ENCODE measurements at places on chromosomes 16 and 17. TPM values are rescaled to one million over a fixed set of nuclear protein-coding genes. Genes with fewer than 3 reads are reported as not detected.

DNA sequence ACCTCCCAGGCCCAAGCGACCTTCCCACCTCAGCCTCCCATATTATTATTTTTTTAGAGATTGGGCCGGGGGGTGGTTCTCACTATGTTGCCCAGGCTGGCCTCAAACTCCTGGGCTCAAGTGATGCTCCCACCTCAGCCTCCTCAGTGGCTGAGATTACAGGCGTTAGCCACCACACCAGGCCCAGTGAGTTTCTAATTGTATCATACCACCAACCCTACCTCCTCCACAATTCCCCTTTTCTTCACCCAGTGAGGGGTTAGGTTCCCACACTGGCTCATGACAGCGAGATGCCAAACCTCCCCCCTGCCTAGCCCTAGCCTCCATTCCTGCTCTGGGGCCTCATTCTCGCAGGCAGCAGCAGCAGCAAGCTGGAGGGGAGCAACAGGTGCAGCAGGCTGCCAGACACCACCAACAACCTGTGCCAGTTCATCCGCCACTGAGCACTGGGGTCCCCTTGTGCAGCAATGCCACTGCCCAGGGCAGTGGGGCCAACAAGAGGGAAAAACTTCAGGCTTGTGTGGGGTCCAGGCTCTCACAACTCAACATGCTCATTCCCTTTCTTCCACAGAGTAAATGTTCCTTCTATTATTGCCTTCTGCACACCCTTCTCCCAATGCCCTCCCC lies 9.1 kb downstream of the ATP6V0D1 start:
- H3K4me3 ChIP-seq, result no peak overlapping the region
- H3K27ac ChIP-seq, result no peak overlapping the region
- H3K27me3 ChIP-seq, result no peaks in the 10 kb centered on the region
- H3K4me1 ChIP-seq, result no peaks in the 10 kb centered on the region

GRCh38 chr17:79050551-79050950 lies 24.1 kb upstream of the ENGASE start:
- H3K4me3 ChIP-seq, result no peak overlapping the region
- no peaks in the 10 kb centered on the region for H3K36me3 ChIP-seq
- DNase-seq, result no peak
- H3K27ac ChIP-seq, result no peak overlapping the region

MYH2 gene
- not detected for total RNA-seq

CBLN1 gene
- not detected for total RNA-seq

- peak overlapping the region; percentile 88 for H3K27ac ChIP-seq
- no peaks in the 10 kb centered on the region for H3K27me3 ChIP-seq
- H3K36me3 ChIP-seq, result peaks cover 6% of the 10 kb centered on the region
These were observed 727 bp upstream of the MBTPS1 start for GRCh38 chr16:84117494-84117843.

ALOXE3 gene
- total RNA-seq, result not detected

KARS1 gene
- total RNA-seq, result 269 TPM

ZSCAN32 gene
- total RNA-seq, result 13.2 TPM

KRTAP3-1 gene
- total RNA-seq, result not detected

- H3K36me3 ChIP-seq, result no peaks in the 10 kb centered on the region
- no peak for DNase-seq
- H3K27ac ChIP-seq, result no peak overlapping the region
- peaks cover 1% of the 10 kb centered on the region for H3K27me3 ChIP-seq
These were observed 4.9 kb upstream of the ANKFN1 start for GRCh38 chr17:56148333-56148732.

BOLA2 gene
- total RNA-seq, result 22.7 TPM

DBNDD1 gene
- total RNA-seq, result 0.43 TPM

GJC1 gene
- 8.2 TPM for total RNA-seq

- H3K27ac ChIP-seq, result no peak overlapping the region
- no peak overlapping the region for H3K4me3 ChIP-seq
- no peak for DNase-seq
- H3K27me3 ChIP-seq, result no peaks in the 10 kb centered on the region
- H3K4me1 ChIP-seq, result peaks cover 38% of the 10 kb centered on the region
These were observed 233.0 kb downstream of the MSI2 start for GRCh38 chr17:57489321-57489720.

DNA sequence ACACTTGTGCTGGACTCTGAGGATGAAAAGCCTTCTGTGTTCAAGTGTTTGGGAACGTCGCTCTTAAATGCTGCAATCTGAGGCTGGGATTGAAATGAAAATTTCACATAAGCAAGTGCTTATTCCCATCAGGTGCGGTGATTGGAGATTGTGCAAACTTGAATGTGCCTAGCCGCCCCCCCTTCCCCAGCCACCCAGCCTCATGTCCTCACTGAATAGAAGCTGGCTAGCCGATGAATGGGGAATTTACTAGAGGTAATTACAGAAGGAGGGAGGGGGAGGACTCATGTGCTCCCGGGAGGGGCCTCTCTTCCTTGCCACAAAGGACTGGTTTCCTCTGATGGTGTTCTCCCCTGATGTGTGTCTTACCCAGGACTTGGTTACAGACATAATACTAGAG lies 544.8 kb upstream of the EEF2KMT start:
- H3K27ac ChIP-seq, result no peak overlapping the region
- no peak overlapping the region for H3K4me3 ChIP-seq
- no peak for DNase-seq
- no peaks in the 10 kb centered on the region for H3K4me1 ChIP-seq
- H3K36me3 ChIP-seq, result no peaks in the 10 kb centered on the region

DNA sequence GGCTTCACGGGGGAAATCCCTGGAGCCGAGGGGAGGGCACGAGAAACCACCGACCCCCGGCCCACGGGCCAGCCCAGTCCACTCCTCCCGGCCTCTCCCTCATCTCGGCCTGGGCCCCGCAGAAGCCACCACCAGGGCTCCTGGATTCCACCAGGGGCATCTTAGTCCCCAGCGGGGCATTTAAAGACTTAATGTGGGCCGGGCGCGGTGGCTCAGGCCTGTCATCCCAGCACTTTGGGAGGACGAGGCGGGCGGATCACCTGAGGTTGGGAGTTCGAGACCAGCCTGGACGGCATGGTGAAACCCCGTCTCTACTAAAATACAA lies 24.1 kb upstream of the ABR start:
- DNase-seq, result no peak
- no peak overlapping the region for H3K27ac ChIP-seq
- no peak overlapping the region for H3K4me3 ChIP-seq

DNA sequence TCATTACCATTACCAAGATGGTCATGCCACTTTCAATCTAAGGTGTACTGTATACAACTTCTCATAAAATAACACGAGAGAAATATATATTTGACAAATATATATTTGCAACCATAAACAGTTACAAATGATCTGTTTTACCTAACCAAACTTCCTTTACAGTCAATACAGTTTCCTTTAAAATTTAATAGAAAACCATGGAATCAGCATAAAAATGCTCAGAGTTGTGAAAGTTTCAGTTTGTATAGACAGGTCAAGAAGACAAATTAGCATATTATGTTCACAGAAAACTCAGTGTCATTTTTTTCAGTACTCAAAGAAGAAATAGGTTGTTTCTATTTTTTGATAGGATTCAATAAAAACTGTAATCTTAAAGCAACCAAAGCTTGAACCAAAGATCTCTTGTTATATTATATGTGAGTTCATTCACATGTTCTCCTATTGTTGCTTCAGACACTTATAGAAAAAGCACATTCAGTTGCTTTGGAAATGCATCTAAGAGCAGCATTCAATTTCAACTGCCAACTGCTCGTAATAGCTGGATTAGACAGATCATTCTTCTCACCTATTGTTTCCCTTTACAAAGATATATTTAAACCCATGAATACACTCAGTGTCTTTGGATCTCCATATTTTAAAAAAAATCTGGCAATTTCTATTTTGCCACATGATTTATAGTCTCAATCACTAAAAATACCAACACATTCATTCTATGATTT lies 15.1 kb downstream of the SSH2 start:
- DNase-seq, result no peak
- no peak overlapping the region for H3K27ac ChIP-seq
- H3K4me1 ChIP-seq, result peaks cover 10% of the 10 kb centered on the region
- no peak overlapping the region for H3K4me3 ChIP-seq
- H3K36me3 ChIP-seq, result no peaks in the 10 kb centered on the region

- peaks cover 24% of the 10 kb centered on the region for H3K27me3 ChIP-seq
- H3K27ac ChIP-seq, result no peak overlapping the region
- DNase-seq, result no peak
- H3K4me1 ChIP-seq, result no peaks in the 10 kb centered on the region
- no peaks in the 10 kb centered on the region for H3K36me3 ChIP-seq
- H3K4me3 ChIP-seq, result no peak overlapping the region
These were observed 868 bp downstream of the KCNJ12 start for GRCh38 chr17:21376759-21377690.
